Amniotic epithelial cell (primary cell): ENCODE measurements at places on chromosomes 3 and 15.
A peak's percentile ranks its signal among the peaks of the same experiment; 100 is the strongest.

- no peak for DNase-seq
Observed at GRCh38 chr3:46724424-46724823, 6.8 kb upstream of the PRSS50 start.

DNA sequence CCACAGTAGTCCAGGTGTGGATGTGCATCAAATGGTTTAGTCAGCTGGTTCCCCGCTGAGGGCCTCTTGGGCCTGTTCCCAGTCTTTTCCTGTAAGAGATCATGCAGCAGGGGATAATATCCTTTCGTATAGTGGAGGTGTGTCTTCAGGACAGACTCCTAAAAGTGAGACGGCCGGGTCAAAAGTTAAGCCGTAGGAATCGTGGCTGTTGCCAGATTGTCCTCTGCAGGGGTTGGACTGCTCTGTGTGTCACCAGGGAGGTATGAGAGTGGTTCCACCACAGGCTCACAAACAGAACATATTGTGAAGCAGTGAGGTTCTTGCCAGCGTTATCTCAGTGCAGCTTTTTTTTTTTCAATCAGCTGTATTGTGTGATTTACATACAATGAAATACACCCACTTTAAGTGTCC is 95.0 kb downstream of the VGLL4 start:
- DNase-seq: peak; percentile 84

DNA sequence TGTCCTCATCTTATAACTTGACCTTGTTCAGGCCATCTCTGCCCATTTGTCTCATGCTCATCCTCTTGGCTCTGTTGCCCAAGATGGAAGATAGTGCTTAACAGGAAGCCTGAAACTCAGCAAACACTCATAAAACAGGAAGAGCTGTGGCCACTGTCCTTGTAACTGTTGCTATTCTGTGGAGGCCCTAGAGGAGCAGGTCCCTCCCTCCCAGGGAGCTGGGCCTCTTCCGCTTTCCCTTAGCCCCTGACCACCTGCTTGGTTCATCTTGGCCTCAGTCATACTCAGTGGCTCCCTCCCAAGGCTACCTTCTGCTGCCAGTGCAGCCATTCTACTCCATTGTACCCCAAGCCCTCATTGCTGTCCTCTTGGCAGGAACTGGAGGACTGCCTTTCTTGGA is 3.5 kb downstream of the MAPKAPK3 start:
- DNase-seq: no peak

DNA sequence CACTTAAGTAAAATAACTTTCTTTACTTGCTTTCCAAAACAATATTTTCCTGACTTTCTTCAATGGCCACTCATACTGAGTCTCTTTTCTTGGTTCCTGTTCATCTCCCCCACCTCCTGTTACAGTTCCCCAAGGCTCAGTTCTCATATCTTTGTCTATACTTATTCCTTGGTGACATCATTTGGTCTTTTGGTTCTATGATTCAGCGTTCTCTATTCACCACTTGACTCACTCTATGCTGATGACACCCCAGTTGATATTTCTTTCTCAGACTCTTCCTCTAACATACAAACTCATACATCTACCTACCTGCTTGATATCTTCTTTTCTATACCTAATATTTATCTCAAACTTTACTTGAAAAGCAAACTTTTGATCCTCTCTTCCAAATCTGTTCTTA is 85.0 kb upstream of the P3H2 start:
- DNase-seq: peak; percentile 70
